ENCODE measurements at places on chromosomes 7 and 10.
A peak's percentile ranks its signal among the peaks of the same experiment; 100 is the strongest.

- DNase-seq: no peak
Measured at GRCh38 chr7:116711790-116712189, 39.8 kb downstream of the MET start.

GRCh38 chr7:40551685-40552576 is 417.1 kb downstream of the SUGCT start:
- DNase-seq: peak; percentile 65

GRCh38 chr10:132306864-132307751 is 642 bp downstream of the STK32C start:
- DNase-seq: peak; percentile 61

DNA sequence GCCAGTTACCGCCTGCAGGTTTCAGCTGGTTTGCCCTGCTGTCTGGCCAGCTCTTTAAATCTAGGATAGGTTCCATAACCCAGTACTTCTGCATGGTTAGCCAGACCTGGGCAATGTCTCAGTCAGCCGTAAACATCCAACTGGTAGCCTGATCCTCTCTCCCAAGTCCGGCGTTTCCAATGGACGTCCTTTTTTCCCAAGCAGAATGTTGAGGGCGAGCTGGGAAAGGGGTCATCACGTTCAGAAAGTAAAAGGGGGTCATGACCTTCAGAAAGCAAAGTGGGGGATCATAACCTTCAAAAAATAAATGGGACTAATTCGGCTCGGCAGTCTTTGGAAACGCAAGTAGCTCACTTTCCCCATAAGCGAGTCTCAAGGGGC is 430 bp downstream of the PON3 start:
- no peak for DNase-seq

- peak; percentile 77 for DNase-seq
Measured at GRCh38 chr10:93554760-93555432, 11.6 kb upstream of the FFAR4 start.

GRCh38 chr7:84317536-84317935 is 122.9 kb upstream of the SEMA3A start:
- DNase-seq: no peak

DNA sequence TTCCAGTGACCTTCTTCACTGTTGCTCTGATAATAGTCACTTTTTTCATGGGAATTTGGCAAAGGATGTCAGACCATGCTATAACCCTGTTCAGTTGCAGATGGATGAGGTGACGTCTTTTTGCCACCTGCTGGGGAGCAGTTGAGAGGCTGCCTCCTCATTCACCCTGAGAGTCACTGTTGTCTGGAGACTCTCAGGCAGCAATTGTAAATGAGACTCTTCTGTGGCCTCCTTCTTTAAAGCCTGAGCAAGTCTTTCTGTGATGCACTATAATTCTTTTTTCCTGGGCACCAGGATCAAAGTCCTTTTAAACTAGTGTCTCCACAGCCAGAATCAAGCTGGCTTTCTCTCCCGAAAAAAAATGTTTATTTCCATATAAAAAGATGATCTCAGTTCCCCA is 345.1 kb downstream of the ARL4A start:
- no peak for DNase-seq

DNA sequence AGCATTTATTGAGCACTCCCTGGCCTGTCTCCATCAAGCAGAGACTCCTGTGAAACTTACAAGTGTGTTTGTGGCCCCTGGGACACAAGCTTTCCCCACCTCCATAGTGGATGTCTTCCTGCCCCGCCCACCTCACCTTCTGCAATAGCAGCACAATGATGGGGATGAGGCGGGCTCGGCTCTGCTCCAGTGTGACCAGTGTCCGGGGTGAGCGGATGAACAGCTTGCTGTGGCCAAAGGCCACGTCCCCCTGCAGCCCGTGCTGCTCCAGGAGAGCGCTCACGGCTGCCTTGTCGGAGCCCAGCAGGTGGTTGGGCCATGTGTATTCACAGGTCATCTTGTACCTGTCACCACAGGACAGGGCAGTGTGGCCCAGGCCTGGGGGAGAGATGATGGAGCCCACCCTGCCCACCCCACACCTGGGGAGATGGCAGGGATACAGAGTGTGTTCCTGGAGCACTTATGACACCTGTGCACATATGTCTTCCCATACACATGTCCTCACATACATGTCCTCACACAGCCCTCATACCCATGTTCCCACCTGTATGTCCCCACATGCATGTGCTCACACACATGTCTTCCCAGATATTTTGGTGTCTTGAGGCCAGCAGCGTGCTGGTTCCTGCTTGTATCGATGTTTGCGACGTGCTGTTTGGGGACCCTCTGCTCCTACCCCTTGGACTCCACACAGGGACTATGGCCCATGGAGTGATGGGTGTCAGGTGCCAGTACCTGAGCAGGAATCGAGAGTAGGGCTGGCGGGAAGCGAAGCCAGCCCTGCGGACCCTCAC is 12.7 kb downstream of the MYO1G start:
- no peak for DNase-seq

DNA sequence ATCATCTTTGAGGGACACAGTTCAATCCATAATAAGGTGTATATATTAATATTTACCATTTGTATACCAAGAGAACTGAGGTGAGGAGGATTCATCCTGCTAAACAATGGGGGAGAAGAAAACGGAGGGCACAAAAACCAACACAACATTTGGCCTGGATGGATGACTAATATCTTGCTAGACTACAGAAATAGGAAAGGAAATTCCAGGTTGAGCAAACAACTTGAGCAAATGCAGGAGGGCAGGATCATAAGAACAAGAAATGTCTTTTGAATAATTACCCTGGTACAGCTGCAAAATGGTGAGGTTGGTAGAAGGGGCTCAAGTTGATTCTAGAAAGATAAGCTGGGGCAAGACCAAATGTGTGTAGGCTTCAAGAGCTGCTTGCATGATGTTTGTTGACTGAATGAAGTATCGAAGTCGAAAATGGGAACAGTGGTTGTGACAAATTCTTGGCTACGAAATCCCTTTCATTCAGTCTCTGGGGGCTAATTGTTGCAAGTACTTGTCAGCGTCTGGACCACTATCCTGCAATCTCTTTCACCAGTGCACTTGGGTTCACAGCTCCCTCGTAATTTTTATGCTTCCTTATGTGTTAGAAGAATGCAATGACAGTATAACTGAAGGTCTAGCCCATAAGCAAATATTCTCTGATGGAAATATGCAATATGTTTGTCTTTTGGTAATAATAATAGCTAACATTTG is 176.2 kb downstream of the PTEN start:
- no peak for DNase-seq

GRCh38 chr7:126635545-126635944 is 617.2 kb downstream of the GRM8 start:
- no peak for DNase-seq

- no peak for DNase-seq
Measured at GRCh38 chr10:84340187-84340586, 11.8 kb downstream of the CCSER2 start.

DNA sequence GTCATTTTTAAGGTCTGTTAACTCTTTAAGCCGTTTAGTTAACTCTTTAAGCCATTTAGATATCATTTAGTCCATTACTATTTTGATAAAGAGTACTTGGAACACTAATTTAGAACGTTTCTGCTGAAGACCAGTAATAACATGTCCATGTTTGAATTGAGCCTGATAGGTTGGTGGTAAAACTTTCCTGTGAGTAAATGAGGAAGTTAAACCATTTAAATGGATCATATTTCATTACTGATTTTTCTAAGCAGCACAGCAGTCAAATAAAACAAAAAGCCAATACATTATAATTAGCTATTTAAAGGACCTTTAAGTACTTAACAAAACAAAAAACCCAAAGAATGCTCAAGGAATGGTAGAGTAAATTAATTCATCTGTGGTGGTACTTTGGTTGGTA is 29.4 kb downstream of the PHTF2 start:
- DNase-seq: peak; percentile 32

GRCh38 chr7:20816372-20816959 is 29.8 kb upstream of the SP8 start:
- no peak for DNase-seq

DNA sequence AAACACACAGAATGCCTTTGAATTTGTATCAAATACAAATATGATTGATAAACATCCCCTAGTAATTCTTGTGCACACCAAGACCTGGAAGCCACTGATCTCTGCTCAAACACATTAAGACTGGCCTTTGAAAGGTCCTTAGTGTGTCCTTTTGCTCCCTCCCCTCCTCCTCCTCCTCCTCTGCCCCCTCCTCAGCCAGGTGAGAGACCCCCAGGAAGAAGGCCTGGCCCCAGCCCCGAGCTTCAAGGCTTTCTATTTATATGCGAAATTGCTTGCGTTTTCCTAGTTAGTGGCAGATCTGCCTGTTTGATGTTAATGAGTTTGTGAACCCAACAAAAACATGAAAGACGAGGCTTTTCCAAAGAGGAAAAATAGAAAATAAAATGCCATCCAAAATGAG is 63.6 kb upstream of the TCF7L2 start:
- DNase-seq: no peak

DNA sequence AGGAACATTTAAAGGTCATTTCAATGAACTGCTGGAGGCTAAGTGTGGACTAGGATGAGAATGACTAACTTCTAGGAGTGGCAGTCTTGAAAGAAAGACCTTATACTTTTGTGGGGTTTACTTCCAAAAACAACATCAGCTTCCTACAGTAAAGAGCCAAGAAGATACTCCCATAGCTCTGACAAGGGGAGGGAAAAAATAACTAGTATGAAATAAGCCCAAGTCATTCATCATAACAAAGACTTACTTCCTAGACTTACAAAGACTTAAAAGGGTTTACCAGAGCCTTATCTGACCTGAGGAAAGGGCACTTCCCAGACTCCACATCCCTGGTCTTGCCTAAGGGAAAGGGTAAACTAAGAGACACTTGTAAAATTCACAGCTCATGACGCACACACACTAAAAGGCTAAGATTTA is 31.7 kb downstream of the ARHGAP12 start:
- DNase-seq: no peak

DNA sequence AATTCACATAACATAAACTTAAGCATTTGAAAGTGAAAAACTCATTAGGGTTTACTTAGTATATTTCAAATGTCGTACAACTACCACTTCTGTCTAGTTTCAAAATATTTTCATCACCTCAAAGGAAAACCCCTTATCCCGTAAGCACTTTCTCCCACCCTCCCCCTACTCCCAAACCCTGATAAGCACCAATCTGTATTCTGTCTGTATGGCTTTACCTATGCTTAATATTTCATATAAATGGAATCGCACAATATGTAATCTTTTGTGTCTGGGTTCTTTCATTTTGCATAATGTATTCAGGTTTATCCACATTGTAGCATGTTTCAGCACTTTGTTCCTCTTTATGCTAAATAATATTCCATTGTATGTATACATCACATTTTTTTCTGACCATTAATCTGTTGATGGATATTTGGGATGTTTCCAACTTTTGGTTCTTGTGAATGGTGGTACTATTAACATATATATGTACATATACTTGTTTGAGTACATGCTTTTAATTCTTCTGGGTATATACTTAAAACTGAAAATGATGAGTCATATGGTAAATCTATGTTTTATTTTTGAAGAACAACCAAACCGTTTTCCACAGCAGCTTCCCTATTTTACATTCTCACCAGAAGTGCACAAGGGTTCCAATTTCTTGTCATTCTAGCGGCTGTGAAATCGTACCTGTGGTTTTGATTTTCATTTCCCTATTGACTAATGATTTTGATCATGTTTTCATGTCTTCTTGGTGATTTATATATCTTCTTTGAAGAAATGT is 6.2 kb upstream of the STARD3NL start:
- DNase-seq: no peak

DNA sequence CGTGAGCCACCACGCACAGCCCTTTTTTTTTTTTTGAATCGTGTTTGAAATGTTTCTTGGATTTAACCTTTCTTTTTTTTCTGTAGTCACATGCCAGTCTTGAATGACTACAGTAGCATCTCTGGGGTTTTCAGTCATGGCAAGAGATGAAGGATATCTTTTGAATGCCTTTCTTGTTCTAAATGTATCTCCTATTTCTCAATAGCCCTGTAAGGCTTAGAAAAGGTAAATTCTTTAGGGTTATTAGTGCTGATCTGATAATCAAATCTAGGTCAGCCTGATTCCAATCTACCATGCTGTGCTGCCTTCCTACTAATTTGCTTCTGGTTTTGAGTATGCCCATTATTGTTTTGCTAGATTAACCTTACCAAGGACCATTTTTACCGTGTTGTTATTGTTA is 70.2 kb downstream of the TAX1BP1 start:
- no peak for DNase-seq

GRCh38 chr10:86419101-86419500 is 52.5 kb upstream of the GRID1 start:
- DNase-seq: no peak

DNA sequence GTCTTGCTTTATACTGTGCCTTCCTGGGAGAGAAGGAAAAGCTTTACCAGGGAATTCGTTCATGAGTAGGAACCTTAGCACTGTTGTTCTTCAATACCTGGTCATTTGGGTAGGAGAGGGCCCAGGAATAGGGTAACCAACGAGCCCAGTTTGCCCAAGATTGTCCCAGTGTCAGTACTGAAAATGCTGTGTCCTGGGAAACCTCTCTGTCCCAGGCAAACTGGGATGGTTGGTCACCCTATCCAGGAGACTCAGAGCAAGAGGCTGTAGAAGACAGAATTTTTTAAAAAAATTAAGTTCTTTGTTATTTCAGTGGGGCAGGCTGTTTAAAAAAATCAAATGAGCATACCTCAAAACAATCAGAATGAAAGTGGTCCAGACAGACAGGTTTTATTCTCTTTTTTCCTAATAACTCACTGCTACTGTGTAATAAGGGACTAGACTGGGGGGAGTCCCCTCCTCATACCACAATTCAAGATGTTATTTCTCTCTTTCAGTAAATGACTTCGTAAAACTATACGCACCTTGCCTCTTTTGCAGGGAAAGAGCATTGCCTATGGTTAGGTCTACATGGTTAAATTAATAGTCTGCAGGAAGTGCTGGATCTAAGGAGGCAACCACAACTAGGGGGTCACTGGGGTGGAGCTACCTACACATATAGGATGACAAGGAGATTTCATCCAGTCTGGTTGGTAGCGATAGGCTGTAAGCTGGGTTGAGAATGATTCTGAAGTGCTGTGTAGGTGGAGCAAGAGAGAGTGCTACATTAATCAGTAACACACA is 41.1 kb upstream of the FAM133B start:
- DNase-seq: peak; percentile 93

DNA sequence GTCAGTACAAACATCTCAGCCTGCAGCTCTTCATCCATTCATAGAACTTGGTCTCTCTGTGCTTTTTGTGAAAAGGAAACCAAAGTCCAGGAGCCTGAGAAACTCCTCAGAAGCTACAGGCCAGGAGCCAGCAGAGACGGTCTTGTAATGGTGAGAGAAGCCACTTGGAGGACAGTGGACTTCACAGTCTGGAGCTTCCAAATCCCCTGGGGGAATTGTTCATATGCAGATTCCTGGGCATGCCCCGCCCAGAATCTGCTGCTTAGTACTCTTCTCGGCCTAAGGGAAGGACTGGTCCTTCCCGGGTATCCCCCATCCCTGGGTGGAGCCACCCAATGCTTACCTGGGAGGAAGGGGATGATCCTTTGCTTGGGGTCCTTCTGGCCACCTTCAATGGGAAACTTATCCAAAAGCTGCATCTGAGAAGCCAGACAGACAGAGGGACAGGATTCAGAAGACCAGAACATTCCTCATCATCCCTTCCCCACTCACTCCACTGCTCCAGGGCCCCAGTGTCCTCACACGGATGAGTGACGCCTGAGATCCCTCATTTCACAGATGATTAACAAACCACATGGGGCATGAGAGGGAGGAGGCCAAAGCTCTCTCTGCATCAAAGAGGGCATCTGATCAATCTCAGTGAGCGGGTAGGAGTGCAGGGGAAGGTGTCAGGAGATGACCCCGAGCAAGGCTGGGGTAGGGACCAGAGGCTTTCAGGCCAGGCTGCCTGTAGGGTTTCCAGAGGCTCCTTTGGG is 88.4 kb downstream of the SH3PXD2A start:
- no peak for DNase-seq

- no peak for DNase-seq
Measured at GRCh38 chr10:69346776-69347175, 68.5 kb downstream of the HK1 start.

All from hematopoietic multipotent progenitor cell treated with erythropoietin and hydrocortisone succinate and interleukin-3 and kit ligand, for 8 days (in vitro differentiated cells).